ENCODE measurements at places on chromosomes 13 and 19. TPM values are rescaled to one million over a fixed set of nuclear protein-coding genes. Genes with fewer than 3 reads are reported as not detected.

GRCh38 chr19:41696402-41697197 is 8.5 kb upstream of the CEACAM7 start:
- peak; percentile 42 for DNase-seq

DNA sequence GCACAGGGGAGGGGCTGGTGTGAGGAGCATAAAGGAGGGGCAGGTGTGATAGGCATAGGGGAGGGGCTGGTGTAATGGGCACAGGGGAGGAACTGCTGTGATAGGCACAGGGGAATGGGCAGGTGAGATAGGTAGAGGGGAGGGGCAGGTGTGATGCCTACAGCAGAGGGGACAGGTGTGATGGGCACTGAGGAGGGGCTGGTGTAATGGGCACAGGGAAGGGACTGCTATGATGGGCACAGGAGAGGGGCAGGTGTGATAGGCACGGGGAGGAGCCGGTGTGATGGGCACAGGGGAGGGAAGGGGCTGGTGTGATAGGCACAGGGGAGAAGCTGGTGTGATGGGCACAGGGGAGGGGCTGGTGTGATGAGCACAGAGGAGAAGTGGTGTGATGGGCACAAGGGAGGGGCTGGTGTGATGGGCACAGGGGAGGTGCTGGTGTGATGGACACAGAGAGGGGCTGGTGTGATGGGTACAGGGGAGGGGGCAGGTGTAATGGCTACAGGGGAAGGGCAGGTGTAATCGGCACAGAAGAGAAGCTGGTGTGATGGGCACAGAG is 39.5 kb upstream of the POP4 start:
- DNase-seq, result no peak

DNA sequence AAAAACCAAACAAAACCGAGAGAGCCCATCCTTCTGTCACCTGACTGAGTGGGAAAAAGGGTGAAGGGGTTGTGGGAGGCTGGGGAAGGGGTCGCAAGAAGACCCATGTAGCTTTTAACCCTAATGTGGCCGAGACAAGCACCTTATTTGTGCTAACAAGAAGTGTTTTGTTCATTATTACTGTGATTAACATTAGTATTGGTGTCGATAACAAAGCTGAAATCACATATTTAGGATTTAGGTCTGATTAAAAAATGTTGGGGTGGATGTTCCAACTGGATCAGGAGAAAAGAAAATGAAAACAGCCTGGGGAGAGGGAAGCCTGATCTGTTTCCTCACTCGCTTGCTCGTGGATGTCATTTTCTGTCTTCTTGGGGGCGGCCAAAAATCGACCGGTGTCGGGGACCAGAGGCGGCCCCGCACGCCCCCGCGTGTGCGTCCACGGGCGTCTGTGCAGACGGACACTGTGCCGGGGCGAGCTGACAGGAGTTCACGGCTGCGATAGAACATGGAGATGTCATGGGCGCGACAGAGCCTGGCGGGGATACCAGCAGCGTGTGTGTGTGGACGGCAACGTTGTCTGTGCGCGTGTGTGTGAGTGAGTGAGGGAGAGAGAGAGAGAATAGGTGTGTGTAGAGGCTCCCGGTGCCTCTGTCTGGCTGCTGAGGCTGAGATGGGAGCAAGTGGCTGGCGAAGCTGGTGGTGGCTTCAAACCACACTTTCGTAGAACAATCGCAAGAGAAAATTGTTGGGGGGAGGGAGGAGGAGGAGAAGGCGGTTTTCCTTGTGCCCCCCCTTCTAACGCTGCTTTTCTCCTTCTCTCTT is 29.1 kb downstream of the NFIX start:
- no peak for DNase-seq

DNA sequence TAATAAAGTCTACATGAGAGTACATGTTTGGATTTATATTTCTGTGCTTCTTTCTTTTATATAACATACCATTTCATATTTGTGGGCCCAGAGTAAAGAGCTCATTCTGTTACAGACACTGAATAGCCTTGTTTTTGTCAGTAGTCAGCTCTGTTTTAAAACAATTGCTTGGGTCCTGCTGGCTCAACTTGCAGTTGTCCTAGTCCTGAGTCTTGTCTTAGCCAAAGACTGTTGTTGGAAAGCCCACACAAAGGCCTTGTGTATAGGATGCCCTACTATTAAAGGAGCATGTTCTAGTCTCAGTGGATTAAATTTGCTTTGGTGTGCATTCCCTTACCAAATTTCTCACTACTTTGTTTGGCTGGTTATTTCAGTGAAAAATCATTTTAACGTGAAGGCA is 3.8 kb upstream of the KCNRG start:
- DNase-seq, result no peak

DNA sequence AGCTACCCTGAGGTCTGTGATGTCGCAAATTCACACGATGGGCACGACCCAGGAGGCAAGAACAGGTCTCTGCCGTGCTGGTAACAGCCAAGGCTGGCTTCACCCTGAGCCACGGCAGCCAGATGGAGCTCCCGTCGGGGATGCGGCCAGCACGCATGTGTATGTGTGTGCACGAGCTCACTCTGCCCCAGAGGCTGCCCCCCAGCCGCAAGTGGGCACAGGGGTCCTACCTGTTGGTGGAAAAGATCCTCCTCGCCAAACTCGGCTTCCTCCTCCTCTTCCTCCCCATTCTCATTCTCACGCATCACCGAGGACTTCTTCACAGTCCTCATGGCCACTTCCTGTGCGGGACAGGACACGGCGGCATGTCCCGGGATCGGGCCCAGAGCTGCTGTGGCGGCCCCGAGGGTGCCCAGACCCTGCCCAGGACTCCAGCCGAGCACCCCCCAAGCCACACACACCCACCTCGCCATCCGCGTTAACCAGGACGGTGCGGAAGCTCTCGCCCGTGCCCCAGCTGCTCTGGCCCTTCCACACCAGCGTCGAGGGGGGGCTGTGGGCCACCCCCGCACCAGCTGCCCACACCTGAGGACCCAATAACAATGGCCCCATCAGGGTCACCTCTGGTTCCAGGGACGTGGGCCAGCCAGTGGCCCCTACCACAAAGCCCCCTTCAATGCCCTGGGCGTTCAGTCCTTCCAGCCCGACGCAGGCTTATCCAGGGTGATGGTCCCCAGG is 4.1 kb upstream of the TIMM13 start:
- DNase-seq, result no peak

GRCh38 chr13:67662997-67663396 is 432.9 kb upstream of the PCDH9 start:
- no peak for DNase-seq

GRCh38 chr19:55437410-55437809 is 5.7 kb downstream of the SHISA7 start:
- peak; percentile 82 for DNase-seq

- no peak for DNase-seq
Measured at GRCh38 chr19:35194012-35194984, 34.2 kb downstream of the FAM187B start.

DNA sequence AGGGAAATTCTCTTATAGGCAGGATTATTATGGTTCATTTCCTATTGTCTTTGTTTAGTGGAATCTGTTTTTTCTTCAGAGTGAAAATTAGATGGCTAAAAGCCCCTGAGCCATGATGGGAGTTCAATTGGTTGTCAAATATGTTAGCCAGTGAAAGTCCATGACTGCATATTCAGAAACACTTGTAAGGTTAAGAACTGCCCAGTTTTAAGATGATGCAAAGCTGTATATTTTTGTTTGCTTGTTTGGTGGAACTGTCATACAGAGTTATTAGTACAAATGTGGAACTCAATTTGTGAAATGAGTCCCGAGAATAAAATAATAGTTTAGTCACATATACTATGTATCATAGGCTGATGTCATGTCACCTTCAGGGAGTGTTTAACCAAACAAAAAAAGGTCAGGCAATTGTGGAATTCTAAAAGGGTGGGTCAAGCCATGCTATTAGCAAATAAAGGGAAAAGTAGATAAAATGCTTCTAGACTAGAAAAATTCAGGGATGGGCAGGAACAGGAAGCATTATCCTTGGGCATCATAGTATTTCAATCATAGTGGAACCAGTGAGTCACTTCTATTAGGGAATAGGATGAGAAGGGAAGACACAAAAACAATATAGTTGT is 248.3 kb upstream of the SLITRK1 start:
- no peak for DNase-seq

GRCh38 chr13:85080691-85081090 is 718.5 kb downstream of the SLITRK6 start:
- DNase-seq, result no peak

GRCh38 chr13:51804295-51805172 is 571 bp upstream of the DHRS12 start:
- no peak for DNase-seq

GRCh38 chr19:28067882-28068281 is 1145.1 kb downstream of the UQCRFS1 start:
- DNase-seq, result no peak

GRCh38 chr19:33616857-33617256 is 4.9 kb upstream of the CHST8 start:
- no peak for DNase-seq

DNA sequence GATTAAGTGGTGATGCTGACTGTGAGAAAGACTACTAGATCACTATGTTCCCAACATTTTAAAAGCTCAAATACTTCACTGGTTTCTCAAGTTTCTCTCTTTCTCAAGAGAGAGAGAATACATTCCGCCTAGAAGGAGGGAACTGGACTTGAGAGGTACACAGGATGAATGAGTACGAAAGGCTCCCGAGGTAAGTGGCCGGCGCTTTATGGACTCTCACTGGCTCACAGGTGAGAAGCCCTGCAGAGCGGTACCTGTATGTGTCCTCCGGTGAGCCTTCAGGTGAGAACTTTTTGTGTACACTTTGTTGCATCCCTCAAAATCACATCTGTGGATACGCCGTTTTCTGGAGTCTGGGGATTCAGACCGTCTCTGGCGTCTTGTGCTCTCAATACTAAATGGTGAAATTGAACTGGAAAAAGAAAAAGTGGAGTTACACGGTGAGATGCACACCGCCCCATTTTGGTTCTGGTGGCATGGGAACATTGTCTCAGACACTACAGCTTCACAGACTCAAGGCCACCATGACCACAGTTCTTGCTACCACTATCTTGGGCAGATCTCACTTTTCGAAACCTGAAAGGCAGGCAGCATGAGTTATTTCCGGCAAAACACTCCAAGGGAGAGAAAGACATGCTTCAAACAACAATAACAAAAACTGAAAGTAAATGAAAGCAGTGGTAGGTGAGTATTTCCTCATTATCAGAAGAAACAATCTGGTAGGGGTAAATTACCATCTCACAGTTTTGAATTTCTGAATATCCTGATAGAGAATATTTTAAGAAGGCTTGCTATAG is 418.9 kb downstream of the KLF12 start:
- no peak for DNase-seq

DNA sequence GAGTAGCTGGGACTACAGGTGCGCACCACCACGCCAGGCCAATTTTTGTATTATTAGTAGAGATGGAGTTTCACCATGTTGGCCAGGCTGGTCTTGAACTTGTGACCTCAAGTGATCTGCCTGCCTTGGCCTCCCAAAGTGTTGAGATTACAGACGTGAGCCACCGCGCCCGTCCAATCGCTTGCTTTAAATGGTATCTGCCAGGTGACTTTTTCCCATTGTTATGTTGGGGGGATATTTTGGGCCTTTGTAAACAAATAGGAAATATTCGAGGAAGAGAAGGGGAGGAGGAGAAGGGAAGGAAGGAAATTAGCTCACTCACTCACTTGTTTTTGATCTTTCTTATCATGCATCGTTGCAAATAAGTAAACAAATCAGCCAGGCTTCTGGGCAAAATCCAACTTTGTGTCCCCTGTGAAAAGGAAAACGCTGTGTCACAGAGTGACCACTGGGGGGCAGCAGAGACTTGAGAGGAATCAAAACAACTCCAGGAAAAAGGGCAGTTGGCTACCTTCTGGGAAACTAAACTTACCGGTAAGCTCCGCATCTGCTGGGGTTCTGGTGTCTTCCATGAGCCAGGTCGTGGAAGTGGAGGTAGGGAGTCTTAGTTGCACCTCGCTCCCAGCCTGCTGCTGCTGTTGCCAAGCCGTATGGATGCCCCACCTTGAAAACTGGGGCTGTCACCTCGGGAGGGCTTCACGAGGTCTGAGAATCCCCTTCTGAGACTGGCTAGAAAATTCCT is 9.3 kb upstream of the RANBP3 start:
- DNase-seq, result peak; percentile 95

DNA sequence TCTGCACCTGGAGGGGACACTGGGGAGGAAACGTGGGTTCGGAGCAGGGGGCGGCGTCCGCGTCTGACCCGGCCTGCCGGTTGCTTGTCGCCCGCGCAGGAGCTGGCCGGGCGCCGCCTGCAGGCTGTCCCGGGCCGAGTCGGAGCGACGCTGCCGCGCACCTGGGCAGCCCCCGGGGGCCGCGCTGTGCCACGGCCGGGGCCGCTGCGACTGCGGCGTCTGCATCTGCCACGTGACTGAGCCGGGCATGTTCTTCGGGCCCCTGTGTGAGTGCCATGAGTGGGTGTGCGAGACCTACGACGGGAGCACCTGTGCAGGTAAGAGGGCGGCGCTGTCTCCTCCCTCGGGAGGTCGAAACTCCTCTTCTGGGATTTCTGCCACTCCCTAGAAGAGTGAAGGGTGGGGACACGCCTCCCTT is 1.3 kb downstream of the ITGBL1 start:
- DNase-seq, result no peak

DNA sequence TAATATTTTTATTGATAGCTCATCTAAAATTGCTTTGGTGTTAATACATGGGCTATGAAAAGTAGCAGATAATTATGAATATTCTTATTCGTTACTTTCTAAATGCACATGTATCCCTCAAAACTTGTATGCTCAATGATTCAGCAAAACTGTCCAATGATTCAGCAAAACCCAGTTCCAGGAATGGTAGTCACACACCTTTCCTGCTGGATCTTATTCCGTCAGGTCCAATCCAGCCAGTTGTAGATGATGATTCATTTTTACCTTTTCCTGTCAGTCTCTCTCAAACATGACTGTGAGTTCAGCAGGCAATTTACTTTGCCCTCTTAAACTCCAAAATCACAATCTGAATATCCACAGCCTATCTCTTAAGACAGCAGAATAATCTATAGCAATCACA is 1082.6 kb downstream of the EFNB2 start:
- DNase-seq, result no peak

PCDH20 gene
- polyA plus RNA-seq, result 1.3 TPM

NOTCH3 gene
- 22.1 TPM for polyA plus RNA-seq

ZNF577 gene
- polyA plus RNA-seq, result 13.1 TPM

PLA2G4C gene
- 12.0 TPM for polyA plus RNA-seq

THSD8 gene
- 6.2 TPM for polyA plus RNA-seq

TEX29 gene
- 0.79 TPM for polyA plus RNA-seq

TNPO2 gene
- polyA plus RNA-seq, result 31.5 TPM

CDC42EP5 gene
- 15.8 TPM for polyA plus RNA-seq

GRIN2D gene
- 0.32 TPM for polyA plus RNA-seq

KIR3DL1 gene
- 0.18 TPM for polyA plus RNA-seq

ZNF610 gene
- polyA plus RNA-seq, result 1.3 TPM

CD79A gene
- polyA plus RNA-seq, result 9.2 TPM

Measured in lung (tissue), 17 donors.